Smooth muscle cell of bladder (primary cell): ENCODE measurements at places on chromosomes 2 and 18. TPM values are rescaled to one million over a fixed set of nuclear protein-coding genes. Genes with fewer than 3 reads are reported as not detected.

The C2orf42 gene
- total RNA-seq: 15.9 and 16.2 TPM in 2 replicates

The PDE1A gene
- total RNA-seq: 27.2 and 42.4 TPM in 2 replicates

The CD207 gene
- not detected in 2 replicates for total RNA-seq

The FLACC1 gene
- total RNA-seq: 0.28 and 0.74 TPM in 2 replicates

The TDRD15 gene
- not detected in 2 replicates for total RNA-seq

The CNRIP1 gene
- total RNA-seq: 28.4 and 32.9 TPM in 2 replicates

The TRIM43 gene
- not detected in 2 replicates for total RNA-seq

The TLX2 gene
- total RNA-seq: not detected in 2 replicates

The ASIC4 gene
- under 0.01 and 0.37 TPM in 2 replicates for total RNA-seq

The CIB4 gene
- total RNA-seq: not detected in 2 replicates

The FOXD4L1 gene
- under 0.01 and 0.09 TPM in 2 replicates for total RNA-seq

The KIAA2012 gene
- under 0.01 and 0.28 TPM in 2 replicates for total RNA-seq

The TFPI gene
- total RNA-seq: 275 and 292 TPM in 2 replicates

The DGKD gene
- 12.1 and 16.1 TPM in 2 replicates for total RNA-seq

The RAB17 gene
- 0.14 and 0.28 TPM in 2 replicates for total RNA-seq

The NCKAP5 gene
- 1.2 and 4.3 TPM in 2 replicates for total RNA-seq
